ENCODE measurements at places on chromosomes 7 and 10. TPM values are rescaled to one million over a fixed set of nuclear protein-coding genes. Genes with fewer than 3 reads are reported as not detected.

GRCh38 chr7:137846827-137847567 lies at the start of gene DGKI:
Gene DGKI, minus strand, starts transcription at chr7:137846974.
- DNase-seq = no peak

- DNase-seq = no peak
Observed at GRCh38 chr10:124109261-124109660, 15.9 kb upstream of the CHST15 start.

DNA sequence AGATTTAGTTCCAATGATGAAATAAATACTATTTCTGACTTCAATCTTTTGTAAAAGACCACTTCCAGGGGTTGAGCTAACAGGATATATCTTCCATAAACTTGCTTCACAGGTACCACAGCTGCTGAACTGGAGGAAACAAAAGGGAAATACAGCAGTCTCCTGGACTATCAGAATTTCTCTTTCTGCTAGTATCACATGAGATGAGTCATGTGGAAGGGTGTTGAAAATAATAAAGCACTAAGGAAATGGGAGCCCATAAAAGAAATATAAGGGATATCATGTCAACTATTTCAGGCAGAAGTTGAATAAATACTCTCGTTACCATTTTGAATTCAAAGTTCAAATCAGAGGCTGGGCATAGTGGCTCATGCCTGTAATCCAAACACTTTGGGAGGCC lies 250.3 kb upstream of the NFE2L3 start:
- DNase-seq = no peak

GRCh38 chr7:6425948-6426347 lies 21.8 kb downstream of the DAGLB start:
- no peak for DNase-seq

DNA sequence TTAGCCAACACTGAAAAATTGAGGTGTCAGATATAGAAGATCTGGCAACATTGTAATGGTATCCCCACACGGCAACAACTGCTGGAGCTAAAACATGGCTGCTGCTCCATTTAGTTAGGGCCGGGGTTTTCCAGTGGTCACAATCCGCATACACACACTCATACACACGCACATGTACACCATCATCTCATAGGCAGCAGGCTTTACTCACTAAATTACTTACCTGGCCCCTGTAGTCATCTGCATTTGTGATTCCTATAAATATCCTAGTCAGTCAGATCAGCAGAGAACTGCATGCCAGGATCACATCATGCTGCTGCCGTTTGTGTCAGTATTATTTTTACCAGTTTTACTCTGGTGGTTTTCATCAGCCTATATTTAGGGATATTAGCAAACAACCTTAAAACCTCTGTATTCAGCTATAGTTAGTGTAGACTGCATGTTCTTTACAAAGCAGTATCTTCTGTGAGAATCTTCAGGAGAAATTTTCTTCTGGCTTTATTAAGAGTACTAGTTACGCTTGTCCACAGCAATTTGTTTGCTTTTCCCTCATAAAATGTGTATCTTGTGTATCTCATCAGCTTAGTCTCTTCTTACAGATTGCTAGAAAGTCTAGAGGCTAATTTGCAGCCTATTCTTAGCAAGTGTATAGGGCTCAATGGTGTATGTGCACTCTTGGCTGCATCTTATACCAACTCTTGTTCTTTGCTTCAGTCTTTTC lies 38.3 kb upstream of the PTPN12 start:
- no peak for DNase-seq

- no peak for DNase-seq
Observed at GRCh38 chr7:29921404-29922010, 68.1 kb downstream of the SCRN1 start.

- DNase-seq = no peak
Observed at GRCh38 chr10:19947656-19948055, 131.4 kb downstream of the PLXDC2 start.

GRCh38 chr7:16268821-16269768 lies 152.2 kb downstream of the CRPPA start:
- DNase-seq = peak; percentile 0

DNA sequence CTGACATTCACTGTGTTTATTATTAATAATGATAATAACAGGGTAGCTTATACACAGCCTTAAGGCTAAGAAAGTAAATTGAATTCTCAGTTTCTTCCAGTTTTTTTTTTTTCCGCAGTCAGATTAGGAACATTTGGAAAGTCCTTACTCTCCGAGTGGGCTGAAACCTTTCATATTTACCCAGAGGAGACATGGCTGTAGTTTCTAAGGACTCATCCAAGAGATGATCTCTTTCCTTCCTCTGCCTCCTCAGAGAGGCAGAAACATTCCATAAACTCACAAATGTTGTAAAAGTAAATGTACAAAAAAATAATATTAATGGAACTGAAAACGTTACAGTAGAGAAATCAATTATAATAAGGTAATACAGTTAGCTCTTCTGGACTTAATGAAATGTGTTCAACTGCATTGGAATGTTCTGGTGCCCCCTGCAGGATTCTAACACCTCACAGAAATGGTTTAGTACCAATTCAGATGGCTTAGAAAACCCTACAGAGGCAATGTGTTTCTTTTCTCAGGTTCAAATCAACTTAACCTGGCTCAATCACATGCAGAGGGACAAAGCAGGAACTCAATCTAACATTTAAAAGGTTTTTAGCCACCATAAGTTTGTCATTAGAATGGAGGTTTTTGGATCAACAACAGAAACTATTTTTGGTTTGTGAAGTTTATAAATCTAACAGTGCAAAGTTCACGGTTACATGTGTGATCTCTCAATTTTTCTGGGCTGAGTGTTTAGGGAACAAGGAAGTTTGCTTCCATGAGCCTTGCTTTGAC lies 71.7 kb downstream of the ICA1 start:
- no peak for DNase-seq

GRCh38 chr10:18294633-18295032 lies 154.4 kb downstream of the CACNB2 start:
- DNase-seq = no peak

DNA sequence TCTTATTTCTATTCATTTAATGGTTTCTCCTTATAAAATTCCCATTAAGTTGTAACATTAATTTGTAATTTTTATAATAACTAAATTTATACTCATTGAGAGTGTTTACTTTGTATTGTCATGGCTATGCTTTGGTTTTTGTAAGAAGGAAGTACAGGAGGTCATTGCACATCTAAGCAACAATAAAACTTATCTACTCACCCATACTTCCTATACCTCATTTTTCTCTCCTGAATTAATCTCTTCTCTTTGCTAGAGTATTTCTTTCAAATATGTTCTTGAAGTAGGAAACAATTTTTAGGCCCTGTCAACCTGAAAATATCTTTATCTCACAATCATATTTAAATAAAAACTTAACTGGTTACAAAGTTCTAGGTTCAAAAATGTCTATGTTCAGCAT lies 95.4 kb upstream of the WDR11 start:
- no peak for DNase-seq

GRCh38 chr10:82477776-82478175 lies 602.8 kb downstream of the NRG3 start:
- DNase-seq = no peak

DNA sequence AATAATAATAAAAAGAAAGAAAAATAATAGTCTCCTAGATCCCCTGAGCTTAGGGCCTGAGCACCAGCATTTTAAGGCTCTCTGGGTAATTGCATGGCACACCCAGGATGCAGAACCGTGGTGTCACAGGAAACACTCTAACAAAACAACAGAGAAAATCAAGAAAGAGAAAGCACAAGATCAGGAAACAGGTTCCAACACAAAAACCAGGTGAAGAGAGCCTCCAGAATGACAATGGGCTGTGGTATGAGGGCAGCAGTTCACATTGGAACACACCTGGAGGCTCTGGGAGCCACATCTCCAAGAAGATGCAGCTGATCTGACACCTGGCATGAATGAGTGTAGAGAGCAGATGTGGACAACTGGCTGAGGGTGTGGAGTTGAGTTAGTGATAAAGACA lies 7.1 kb downstream of the MMRN2 start:
- no peak for DNase-seq

- peak; percentile 30 for DNase-seq
Observed at GRCh38 chr10:51960494-51960895, 261.1 kb upstream of the CSTF2T start.

DNA sequence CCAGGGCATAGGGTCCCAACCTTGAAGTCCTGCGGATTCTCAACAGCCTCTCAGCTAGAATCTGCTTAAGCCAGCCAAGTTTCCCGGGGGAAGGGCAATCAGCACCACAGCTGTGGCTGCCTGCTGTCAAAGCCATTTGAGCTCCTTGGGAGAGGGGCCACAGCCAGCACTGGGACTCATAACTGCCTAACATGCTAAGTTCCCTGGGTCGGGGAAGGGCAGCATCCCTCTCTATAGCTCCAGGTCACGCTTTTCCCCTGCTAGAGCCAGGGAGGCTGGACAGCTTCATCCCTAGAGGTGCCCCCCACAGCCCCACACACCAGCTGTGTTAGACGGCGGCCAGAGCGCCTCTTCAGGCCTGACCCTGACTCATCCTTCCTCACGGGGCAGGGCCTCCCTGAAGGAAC lies 49.6 kb upstream of the PDE1C start:
- no peak for DNase-seq

- DNase-seq = peak; percentile 51
Observed at GRCh38 chr10:46525177-46525823, 31.2 kb downstream of the GPRIN2 start.

DNA sequence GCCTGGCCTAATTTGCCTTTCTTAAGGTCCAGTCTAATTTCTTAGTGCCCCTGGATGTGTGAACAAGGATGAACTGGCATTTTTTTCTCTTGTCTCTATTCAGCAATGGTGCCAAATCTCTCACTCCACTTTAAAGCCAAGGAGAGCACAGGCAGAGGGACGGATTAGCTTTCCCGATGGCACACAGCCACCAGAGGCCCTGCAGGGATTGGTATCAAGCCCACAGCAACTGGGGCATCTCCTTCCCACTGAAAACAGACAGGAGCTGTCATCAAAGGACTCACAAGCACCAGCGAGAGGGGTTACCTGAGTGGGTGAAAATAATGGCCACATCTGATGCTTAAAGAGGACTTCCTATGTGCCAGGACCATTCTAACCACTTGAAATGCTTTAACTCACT lies 83.1 kb downstream of the ITIH5 start:
- DNase-seq = no peak

Gene SYT15
- polyA plus RNA-seq = 2.3 TPM

Gene C7orf33
- polyA plus RNA-seq = not detected

Gene SFXN4
- polyA plus RNA-seq = 15.8 TPM

Gene SLIT1
- polyA plus RNA-seq = 0.02 TPM

Gene GDF2
- not detected for polyA plus RNA-seq

Gene TFR2
- 0.72 TPM for polyA plus RNA-seq

Gene RET
- polyA plus RNA-seq = 0.29 TPM

Gene ATP5MK
- polyA plus RNA-seq = 324 TPM

Gene IL6
- polyA plus RNA-seq = 25.7 TPM

Gene DDIT4
- 152 TPM for polyA plus RNA-seq

Gene IPMK
- 1.9 TPM for polyA plus RNA-seq

Gene ADAMTS14
- 1.2 TPM for polyA plus RNA-seq

Gene SMKR1
- polyA plus RNA-seq = 0.27 TPM

Data from BJ (cell line).